Naive thymus-derived CD4-positive, alpha-beta T cell (primary cell): ENCODE measurements at places on chromosomes 11 and 22. TPM values are rescaled to one million over a fixed set of nuclear protein-coding genes. Genes with fewer than 3 reads are reported as not detected.

DNA sequence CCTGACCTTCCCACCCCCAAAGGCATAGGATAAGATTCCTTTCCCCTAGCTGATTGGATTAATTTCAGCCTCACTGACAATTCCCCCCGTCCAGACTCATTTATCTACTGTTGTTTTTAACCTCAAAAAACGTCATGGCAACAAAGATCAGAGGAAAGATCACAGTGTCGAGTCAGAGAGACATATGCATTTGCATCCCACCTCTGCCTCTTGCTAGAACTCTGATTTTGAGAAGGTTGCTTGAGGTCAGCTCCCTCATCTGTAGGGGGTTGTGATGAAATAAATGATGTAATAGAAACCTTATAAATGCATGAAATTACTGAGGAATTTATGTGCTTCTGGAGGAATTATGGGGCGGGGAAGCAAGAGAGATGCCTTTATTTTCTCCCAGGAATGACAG is 53.3 kb upstream of the SYN3 start:
- no peaks in the 10 kb centered on the region for H3K36me3 ChIP-seq
- no peak overlapping the region for H3K27ac ChIP-seq
- H3K4me1 ChIP-seq: no peaks in the 10 kb centered on the region
- no peaks in the 10 kb centered on the region for H3K27me3 ChIP-seq
- no peak for DNase-seq

DNA sequence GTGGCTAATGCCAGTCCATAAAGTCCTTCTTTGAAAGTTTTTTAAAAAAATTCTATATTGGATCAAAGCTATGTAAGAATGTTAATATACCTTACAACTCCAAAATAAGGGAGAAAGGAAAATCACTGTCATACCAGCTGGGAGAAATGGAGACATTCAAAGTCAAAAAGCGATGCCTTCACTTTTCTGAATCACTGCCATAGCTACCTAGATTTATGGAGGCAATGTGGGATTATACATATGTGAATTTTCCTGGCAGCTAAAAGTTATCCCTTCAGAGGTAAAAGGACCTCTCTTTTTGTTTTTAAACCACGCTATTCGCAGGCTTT is 59.6 kb upstream of the PDE3B start:
- H3K27ac ChIP-seq: no peak overlapping the region
- H3K27me3 ChIP-seq: no peaks in the 10 kb centered on the region
- no peak overlapping the region for H3K4me3 ChIP-seq
- H3K36me3 ChIP-seq: no peaks in the 10 kb centered on the region
- peaks cover 21% of the 10 kb centered on the region for H3K4me1 ChIP-seq
- DNase-seq: no peak

DNA sequence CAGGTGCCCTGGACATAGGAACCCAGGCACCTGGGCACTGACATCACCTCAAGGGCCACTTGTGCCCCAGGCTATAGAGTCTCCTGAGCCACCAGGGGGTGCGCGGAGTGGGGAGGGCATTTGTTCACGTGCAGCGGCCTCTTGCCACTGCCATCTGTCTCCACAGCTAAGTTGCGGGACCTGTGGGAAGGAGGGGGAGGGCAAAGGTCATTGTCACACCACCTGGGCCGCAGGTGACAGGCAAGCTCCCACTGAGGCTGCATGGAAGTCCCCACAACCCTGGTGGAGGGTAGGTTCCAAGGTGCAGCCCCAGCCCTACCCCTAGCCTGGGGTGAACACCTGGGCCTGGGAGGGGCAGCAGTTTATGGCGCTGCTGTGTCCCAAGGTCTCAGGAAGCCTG is 79.5 kb downstream of the PIWIL3 start:
- H3K36me3 ChIP-seq: no peaks in the 10 kb centered on the region
- DNase-seq: no peak
- no peak overlapping the region for H3K27ac ChIP-seq
- no peak overlapping the region for H3K4me3 ChIP-seq
- H3K27me3 ChIP-seq: no peaks in the 10 kb centered on the region

Gene TMEM86A
- total RNA-seq: 0.53 and 1.0 TPM in 2 replicates

GRCh38 chr11:126282361-126282735 is 545 bp upstream of the TIRAP start:
- peak overlapping the region; percentile 86 for H3K27ac ChIP-seq
- H3K4me1 ChIP-seq: peaks cover 28% of the 10 kb centered on the region
- H3K27me3 ChIP-seq: no peaks in the 10 kb centered on the region
- peak overlapping the region; percentile 77 for H3K4me3 ChIP-seq
